ENCODE measurements at places on chromosomes 2 and 18.

DNA sequence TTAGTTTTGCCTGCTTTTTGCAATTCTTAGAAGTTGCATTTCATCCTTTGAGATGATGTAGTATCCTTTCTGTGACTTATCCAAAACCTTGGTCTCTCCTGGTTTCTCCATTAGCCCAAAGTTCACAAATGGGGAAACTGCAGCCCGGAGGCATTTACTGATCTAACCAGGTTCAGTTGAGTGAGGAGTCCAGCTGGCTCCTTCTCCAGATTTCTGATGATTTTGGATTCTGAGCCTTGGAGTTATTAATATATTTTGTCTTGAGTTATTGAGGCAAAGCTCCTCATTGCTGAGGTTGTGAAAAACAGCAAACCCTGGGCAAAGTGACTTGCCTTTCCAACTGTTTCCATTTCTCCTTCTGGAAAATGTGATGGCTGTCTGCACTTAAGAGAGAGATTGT, 1.7 kb downstream of the SLC1A4 start:
- no peak for DNase-seq
- peaks cover 79% of the 10 kb centered on the region for H3K4me1 ChIP-seq
- peak overlapping the region; percentile 85 for H3K27ac ChIP-seq
- peaks cover 9% of the 10 kb centered on the region for H3K27me3 ChIP-seq
- peaks cover 23% of the 10 kb centered on the region for H3K36me3 ChIP-seq

GRCh38 chr2:44616667-44617155, 255.0 kb downstream of the CAMKMT start:
- H3K4me1 ChIP-seq, result no peaks in the 10 kb centered on the region
- DNase-seq, result no peak
- no peak overlapping the region for H3K4me3 ChIP-seq

DNA sequence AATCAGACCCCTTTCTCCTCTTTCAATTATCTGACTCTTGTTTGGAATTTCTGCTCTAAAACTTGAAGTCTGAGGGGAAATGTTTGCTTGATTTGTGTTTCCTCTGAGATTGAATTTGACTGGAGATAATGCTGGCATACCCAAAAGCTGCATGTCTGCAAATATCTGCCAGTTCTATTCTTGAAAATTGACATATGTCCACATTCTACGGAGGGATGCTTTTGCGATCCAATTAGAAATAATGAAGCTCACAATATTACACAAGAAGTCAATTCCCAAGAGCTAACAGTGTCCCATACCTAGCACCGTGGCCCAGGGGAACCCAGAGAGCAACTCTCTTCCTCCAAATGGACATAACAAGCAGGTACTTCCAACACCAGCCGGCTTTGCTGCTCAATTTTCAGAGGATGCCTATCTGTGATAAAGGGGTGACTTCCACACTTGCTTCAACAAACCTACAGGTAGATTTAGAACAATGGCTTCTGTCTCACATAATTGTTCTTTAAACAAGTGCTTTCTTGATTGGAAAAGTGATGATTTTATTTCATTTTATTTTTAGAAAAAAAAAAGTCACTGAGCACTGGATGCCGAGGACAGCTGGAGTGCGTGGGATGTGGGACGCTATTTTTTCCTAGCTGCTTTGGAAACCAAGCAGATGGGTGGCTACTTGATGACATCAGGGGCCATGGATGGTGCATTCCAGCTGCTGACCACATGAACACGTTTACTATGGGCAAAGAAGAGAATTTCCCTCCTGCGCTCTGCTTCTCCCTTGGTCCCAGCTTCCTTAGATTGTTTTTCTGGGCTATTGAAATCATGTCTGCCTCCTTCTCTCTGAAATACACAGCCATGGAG, 488.9 kb downstream of the RNF144A start:
- peaks cover 5% of the 10 kb centered on the region for H3K4me1 ChIP-seq
- no peak overlapping the region for H3K4me3 ChIP-seq
- no peak overlapping the region for H3K27ac ChIP-seq
- H3K36me3 ChIP-seq, result no peaks in the 10 kb centered on the region
- peaks cover 23% of the 10 kb centered on the region for H3K27me3 ChIP-seq
- DNase-seq, result no peak

DNA sequence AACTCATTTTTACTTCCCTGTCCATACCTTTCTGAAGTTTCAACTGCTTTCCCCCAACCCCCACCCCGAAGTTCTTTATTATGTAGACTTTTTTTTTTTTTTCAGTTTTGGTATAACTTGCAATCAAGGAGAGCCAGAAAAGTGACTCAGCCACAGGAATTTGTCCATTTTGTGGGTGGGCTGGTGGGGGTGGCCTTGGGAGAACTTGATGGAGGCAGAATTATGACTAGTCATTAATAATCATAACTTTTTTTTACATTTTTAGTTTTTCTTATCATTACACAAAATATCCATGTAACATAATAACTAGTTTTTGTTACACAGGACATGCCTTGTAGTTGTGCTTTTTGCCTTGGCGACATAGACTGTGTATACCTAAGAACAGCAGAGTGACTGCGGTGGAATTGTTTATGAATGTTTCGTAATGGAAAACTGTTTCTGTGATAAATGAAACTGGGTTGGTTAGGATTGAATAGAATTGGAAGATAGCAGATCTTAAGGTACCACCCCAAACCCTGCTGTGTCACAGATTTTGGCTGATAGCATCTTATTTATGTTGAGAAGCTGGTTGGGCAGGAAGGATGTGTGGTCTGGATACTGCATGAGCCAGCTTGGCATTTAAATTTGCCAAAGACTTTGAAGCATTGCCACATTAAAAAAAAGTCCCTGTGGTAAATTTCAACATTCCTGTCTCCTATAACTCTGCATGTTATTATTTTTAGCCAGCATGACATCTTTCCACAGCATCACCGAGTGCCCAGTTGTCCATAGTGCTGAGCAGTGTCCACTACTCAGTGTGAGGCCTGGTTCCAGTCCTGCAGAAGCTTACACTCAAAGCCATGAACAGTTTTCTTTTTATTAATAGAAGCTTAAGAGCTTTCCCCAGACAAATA, 30.7 kb downstream of the LYPD6B start:
- no peak for DNase-seq
- peak overlapping the region; percentile 1 for H3K4me3 ChIP-seq
- peaks cover 14% of the 10 kb centered on the region for H3K27me3 ChIP-seq
- H3K4me1 ChIP-seq, result peaks cover 19% of the 10 kb centered on the region
- peak overlapping the region; percentile 74 for H3K27ac ChIP-seq

- no peak overlapping the region for H3K4me3 ChIP-seq
- no peaks in the 10 kb centered on the region for H3K4me1 ChIP-seq
Measured at GRCh38 chr18:42178376-42179080, 223.5 kb downstream of the PIK3C3 start.

- H3K36me3 ChIP-seq, result no peaks in the 10 kb centered on the region
- no peak overlapping the region for H3K4me3 ChIP-seq
- H3K4me1 ChIP-seq, result peaks cover 11% of the 10 kb centered on the region
- no peak overlapping the region for H3K27ac ChIP-seq
- H3K27me3 ChIP-seq, result peaks cover 13% of the 10 kb centered on the region
Measured at GRCh38 chr2:26410764-26411243, 9.1 kb downstream of the DRC1 start.
